ENCODE measurements at places on chromosomes 12 and 14.

DNA sequence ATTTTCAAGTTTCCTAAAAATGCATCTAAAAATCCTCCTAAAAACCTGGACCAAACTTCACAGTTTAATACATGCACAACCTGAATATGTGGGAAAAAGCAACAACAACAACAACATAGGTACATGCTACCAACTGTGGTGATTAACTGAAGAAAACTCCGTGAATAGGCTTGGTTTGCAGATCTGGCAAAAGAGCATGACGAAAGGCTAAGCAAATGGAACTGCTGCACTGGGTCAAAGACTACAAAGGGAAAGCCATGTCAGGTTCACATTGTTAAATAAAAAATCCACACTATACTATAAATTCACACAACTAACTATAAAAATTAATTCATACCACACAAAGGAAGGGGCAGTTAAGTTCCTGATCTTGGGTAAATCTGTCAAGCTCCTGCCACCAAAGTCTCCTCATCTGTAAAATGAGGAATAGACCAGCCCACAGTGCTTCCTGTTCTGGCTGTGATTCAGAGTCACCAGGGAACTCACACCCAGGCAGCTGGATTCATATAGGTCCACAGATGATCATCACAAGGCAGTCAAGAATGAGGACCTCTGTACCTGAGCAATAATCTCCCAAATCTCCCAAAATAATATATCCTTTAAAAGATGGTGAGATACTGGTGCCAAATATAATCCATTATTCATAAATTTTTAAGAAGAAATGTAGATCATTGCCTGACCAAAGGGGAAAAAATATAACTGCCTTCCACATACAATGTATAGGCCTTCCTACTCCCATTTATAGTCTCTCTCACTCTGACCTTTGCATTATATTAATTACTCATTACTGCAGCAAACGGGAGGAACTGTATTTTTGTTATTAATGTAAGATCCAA is 7.0 kb downstream of the CORO1C start:
- DNase-seq: no peak

DNA sequence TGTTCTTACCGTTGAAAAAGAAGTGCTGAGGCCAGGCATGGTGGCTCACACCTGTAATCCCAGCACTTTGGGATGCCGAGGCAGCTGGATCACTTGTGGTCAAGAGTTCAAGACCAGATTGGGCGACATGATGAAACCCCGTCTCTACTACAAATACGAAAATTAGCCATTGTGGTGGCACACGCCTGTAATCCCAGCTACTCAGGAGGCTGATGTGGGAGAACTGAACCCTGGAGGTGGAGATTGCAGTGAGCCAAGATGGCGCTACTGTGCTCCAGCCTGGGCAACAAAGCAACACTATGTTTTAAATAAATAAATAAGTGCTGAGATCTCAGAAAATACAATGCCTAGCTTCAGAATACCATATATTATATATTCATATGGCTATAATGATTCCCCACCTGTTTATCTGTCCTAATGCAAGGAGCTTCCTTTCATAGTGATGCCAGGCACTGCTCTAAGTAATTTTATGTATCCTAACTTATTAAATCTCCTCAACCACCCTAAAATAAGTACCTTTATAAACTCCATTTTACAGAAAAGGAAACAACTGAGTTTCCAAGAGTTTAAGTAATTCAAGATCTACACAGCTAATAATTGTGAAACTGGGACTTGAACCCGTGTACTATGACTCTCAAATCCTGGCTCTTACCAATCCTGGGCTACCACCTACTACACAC is 7.3 kb downstream of the PHLDA1 start:
- no peak for DNase-seq

DNA sequence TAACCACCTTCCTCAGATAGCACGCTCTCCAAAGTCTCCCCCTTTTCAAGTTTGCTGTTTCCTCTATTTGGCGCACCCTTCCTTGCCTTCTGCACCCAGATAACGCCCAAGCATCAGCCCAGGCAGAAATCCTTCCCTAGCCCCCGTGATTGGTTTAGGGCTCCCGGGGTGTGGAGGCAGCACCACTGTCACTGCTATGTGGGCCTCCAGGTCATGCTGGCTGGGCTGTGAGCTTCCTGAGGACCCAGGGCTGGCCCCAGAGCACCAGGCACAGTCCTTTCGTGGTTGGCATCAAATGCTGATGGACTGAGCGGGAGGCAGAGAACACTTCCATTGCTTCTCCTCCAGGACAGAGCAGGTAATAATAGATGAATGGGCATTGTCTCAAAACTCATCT is 311.4 kb downstream of the BCL11B start:
- no peak for DNase-seq

DNA sequence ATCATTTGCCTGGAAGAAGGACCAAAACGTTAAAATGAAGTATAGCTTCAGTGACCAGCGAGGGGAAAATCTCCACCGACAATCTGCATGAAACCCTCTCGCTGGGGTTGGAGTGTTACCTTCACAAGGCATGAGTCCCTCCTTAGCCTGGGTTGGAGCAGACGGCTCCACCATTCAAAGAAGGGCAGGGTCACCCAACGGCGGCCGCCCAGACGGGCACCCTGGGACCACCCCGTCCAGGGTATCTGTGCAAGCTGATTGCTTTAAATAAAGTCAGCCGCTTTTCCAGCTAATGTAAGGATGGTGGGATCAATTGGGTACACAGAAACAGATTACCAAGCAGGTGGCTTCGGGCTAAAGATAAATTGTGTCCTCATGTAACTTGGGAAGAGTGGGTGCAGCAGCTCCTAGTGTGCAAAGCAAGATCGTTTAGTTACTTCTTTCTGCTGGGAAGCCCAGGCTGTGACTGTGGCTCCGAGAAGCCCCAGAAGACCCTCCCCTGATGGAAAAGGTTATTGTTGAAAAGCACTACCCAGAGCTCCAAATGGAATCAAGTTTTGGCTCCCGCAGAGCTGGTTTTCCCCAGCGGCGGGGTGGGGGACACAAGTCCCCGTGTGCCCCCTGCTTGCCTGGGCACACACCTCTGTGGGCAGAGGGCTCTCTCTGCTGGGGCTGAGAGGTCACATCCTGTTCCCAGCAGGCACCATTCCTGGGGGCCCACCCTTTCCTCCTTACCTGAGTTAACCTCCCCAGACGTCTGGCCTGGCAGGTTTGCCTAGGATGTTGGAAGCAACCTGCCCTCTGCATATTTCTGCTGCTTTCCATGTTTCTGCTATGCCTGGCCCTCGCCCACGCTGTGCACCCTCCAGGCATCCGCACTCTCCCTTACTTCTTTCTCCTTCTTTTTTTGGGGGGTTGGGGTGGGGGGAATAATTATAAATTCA is 318.6 kb upstream of the DIO3 start:
- DNase-seq: no peak

DNA sequence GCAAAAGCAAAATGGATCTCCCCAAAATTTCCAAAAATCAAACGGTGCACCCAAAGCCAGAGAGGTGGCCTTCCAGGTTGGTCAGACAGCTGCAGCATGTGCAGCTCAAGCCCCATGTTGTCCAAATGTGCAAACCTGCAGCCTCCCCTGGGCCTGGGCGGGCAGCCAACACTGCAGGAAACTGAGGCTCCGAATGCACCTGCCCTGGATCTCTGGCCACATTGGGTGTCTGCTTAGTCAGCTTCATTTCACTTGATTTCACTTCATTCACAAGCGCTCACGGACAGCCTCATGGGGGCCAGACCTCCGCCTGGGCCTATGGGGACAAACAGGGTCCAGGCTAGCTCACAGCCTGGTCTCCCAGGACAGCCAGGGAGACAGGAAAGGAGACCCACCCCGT is 59.8 kb downstream of the BCL11B start:
- no peak for DNase-seq

GRCh38 chr12:102675672-102676071 is 195.3 kb upstream of the IGF1 start:
- DNase-seq: no peak

DNA sequence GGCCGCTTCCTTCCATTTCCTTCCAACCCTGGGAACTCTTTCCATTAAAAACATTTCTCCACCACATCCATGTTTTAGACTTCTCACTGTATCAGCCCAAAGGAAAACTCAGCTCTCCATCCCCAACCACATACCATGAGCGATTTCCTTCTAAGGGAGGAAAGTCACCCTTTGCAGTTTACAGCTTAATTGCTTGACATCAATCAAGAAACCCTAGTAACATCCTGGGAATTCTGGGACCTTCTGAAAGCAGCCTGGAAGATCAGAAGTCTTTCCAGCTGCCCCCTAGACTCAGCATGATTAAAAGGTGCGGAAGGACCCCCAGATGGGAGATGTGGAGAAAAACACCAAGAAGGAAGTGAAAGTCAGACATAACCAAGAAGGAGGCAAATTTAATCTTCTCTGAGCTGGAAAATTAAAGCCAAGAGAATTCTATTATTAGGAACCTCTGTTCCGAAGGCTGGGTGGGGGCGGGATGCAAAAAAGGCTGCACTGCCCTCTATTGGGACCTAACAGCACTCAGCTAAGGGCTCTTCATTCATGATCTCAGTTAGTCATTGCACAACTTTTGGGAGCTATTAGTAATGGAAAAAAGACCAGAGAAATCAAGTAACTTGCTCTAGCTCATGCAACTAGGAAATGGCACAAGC is 73.3 kb upstream of the PLXNC1 start:
- DNase-seq: peak; percentile 90

DNA sequence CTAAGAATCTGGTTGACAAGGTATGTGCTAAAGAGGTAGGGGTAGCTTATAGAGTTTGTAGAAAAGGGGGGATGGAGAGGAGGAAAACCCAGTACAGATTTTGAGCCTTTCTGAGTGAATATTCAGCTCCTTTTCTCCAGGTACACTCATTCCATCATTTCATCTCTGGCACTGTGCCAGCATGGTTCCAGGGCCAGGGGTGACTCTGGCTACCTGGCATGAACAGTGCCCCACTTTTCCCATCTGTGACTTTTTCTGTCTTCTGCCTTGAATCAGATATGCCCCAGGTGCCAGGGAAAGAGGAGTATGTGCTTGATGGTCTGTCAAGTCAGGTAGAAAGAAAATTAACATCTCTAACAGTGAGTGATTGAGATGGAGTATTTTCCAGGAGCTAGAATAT is 175.7 kb downstream of the CACNA1C start:
- no peak for DNase-seq

GRCh38 chr12:1880153-1880845 is 38.2 kb downstream of the CACNA2D4 start:
- DNase-seq: no peak

DNA sequence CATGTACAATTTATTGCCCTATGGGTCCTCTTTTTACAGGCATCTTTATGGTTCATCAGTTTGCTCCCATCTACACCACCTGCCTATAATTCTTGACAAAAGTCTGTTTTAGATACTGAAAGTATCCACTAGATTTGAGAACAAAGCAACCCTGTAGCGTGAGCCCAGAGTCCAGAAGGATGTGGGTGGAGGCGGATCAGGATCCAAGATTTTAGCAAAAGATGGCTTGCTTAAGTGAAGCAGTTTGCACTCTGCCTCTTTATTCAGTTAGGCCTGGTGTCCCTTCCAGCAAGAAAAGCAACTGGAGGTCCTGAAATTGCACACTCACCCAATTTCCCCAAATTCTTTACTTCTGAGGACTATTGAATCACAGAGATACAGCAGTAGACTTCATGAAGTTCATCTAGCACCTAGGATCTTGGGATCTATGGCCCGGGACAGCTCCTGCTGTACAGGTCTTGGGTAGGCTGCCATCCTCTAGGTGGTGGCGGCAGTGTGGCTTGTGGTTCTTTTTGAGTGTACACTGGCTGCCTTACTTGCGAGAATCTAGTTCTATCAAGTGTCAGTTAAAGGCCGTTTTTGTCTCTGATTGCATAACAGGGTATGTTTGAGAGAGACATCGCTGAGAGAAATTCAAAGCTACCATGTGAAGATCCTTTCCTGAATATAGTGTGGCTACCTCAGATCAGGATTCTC is 873.2 kb downstream of the NRXN3 start:
- no peak for DNase-seq

DNA sequence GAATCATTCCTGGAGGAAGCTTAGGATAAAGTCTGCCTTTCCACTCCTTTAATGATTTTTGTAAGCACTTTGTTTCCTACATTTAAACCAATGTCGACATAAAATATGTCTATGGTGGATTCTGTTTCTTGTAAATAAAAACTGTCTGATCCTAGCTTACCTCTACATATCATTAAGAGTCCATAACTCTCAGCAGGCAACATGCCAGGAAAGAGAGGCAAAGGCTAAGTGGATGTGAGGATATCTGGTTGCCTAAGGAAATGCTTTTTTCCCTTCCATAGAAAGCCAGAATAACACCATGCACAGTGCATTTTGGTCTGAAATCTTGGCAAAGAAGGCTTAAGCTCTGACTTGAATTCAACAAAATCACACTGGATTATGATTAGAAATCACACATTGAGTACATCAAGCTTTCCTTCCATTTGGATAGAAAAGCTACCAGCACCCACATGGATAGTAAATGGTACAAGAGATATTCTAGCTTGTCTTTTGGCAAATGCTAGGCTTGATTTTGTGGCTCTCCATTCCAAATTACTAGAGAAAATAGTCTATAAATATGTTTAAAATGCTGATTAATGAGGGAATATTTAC is 57.0 kb upstream of the CNTN1 start:
- DNase-seq: no peak

All from fibroblast of the conjunctiva (primary cell).